ENCODE measurements at places on chromosomes 3 and 15. TPM values are rescaled to one million over a fixed set of nuclear protein-coding genes. Genes with fewer than 3 reads are reported as not detected.

The ZBTB47 gene
- 10.9 TPM for total RNA-seq

The LRRK1 gene
- 15.4 TPM for total RNA-seq

The SAMD7 gene
- not detected for total RNA-seq

The MB21D2 gene
- total RNA-seq, result 4.4 TPM

The HRH1 gene
- total RNA-seq, result 14.8 TPM

The CD200R1 gene
- total RNA-seq, result not detected

The COL6A5 gene
- not detected for total RNA-seq

The BLM gene
- 2.8 TPM for total RNA-seq

The SEMA3G gene
- not detected for total RNA-seq

The LRRC49 gene
- 6.9 TPM for total RNA-seq

The CNOT10 gene
- 53.1 TPM for total RNA-seq

The STOML1 gene
- total RNA-seq, result 12.0 TPM

The CDCP1 gene
- total RNA-seq, result 180 TPM

The SIDT1 gene
- total RNA-seq, result 0.22 TPM

The ERC2 gene
- total RNA-seq, result 0.44 TPM

The REC114 gene
- total RNA-seq, result not detected

The TNNC1 gene
- 0.61 TPM for total RNA-seq

The SUCLG2 gene
- total RNA-seq, result 55.6 TPM

The AADAC gene
- total RNA-seq, result not detected

The P2RY1 gene
- total RNA-seq, result 0.28 TPM

The GADL1 gene
- not detected for total RNA-seq

The HHATL gene
- total RNA-seq, result not detected

The OR5K2 gene
- not detected for total RNA-seq

The ARPP21 gene
- not detected for total RNA-seq

The NRROS gene
- not detected for total RNA-seq

The ACKR4 gene
- not detected for total RNA-seq

The SLC2A2 gene
- not detected for total RNA-seq

The CCRL2 gene
- not detected for total RNA-seq

The COL7A1 gene
- total RNA-seq, result 44.2 TPM

The ZNF662 gene
- total RNA-seq, result not detected

The FEZF2 gene
- total RNA-seq, result not detected

The ROBO2 gene
- not detected for total RNA-seq

The TMC3 gene
- total RNA-seq, result not detected
